ENCODE measurements at places on chromosomes 3 and 15. TPM values are rescaled to one million over a fixed set of nuclear protein-coding genes. Genes with fewer than 3 reads are reported as not detected.

- DNase-seq = peak; percentile 33
- H3K36me3 ChIP-seq = peaks cover 9% of the 10 kb centered on the region
- H3K4me3 ChIP-seq = peak overlapping the region; percentile 15
- H3K27ac ChIP-seq = peak overlapping the region; percentile 72
These were observed 75.4 kb downstream of the XXYLT1 start for GRCh38 chr3:195195321-195196209.

DNA sequence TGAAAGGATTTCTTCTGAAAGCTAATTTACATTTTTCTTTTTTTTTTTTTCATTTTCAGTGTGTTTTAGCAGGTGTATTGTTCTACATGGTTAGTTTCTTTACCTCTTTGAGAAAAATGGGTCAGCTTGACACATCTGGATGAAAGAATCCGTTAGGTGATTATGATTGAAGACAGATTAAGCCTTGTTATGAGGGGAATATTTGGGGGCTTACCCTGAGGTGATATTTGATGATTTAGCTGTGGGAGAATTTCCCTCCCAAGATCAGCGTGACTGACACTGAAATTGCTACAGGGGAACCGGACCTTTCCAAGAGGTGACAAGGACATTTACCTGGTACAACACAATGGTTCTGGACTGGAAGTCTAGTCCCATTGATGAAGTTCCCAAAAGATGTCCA is 147.5 kb downstream of the NFKBIZ start:
- no peak for DNase-seq
- H3K27ac ChIP-seq = no peak overlapping the region

- H3K27ac ChIP-seq = peak within 1 kb of the TSS; percentile 96
- H3K27me3 ChIP-seq = peaks cover 13% of the 10 kb centered on the region
- H3K4me3 ChIP-seq = peak within 1 kb of the TSS; percentile 91
- peak; percentile 73 for DNase-seq
These were observed at the start of gene MAP3K13 for GRCh38 chr3:185362850-185363661. MAP3K13 (plus strand) TSS chr3:185363136; CDS start chr3:185428582, 65,446 bp downstream.

Gene POTEB3
- not detected for total RNA-seq

Gene WDR53
- total RNA-seq = 7.8 TPM

Gene TMEM158
- 7.8 TPM for total RNA-seq

GRCh38 chr3:64685331-64685799 is 2.4 kb downstream of the ADAMTS9 start:
- peaks cover 16% of the 10 kb centered on the region for H3K27me3 ChIP-seq
- DNase-seq = no peak
- no peaks in the 10 kb centered on the region for H3K36me3 ChIP-seq
- no peak overlapping the region for H3K27ac ChIP-seq
- peak overlapping the region; percentile 94 for H3K4me3 ChIP-seq
- peaks cover 11% of the 10 kb centered on the region for H3K4me1 ChIP-seq

DNA sequence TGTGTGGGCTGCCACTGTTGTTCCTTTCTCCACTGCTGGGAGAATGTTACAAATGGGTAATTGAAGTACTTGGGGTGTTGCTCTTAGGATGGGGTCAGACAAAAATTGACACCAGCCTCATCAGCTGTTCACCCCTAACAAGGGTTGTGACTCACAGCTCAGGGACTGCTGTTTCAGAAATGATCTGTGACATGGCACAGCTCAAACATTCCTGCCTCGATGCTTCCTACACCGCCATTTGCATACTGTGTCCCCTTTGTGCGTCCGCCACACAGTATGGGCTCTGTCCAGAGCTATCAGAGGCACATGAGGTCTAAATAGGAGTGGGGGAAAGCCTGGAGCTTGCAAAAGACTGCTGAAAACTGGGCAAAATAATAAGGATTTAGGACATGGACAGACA is 43.9 kb downstream of the CCNL1 start:
- no peak for DNase-seq
- no peaks in the 10 kb centered on the region for H3K27me3 ChIP-seq
- H3K4me1 ChIP-seq = no peaks in the 10 kb centered on the region
- H3K36me3 ChIP-seq = no peaks in the 10 kb centered on the region
- H3K27ac ChIP-seq = no peak overlapping the region
- H3K4me3 ChIP-seq = no peak overlapping the region

DNA sequence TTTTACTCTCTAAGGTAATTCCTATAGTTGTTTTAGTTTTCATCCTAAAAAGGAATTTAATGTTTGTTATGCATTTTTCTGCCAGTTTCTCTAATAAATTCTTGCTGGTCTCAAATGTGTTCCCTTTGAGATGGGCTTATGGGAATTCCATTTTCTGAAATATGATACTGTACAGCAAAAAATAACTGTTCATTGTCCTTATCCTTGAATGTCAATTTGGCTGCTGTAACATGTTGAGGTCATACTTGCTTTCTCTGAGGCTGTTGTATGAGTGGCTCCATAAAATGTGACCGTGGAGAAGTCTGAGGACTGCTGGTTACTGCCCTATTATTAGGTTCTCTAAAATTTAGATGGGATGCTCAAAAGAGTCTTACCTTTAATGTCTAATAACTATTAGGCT is 266.5 kb downstream of the ADAMTS17 start:
- H3K27ac ChIP-seq = no peak overlapping the region
- H3K4me3 ChIP-seq = no peak overlapping the region
- no peaks in the 10 kb centered on the region for H3K27me3 ChIP-seq
- H3K4me1 ChIP-seq = no peaks in the 10 kb centered on the region
- DNase-seq = no peak
- no peaks in the 10 kb centered on the region for H3K36me3 ChIP-seq

Gene NME9
- total RNA-seq = 0.47 TPM

Gene ACP3
- not detected for total RNA-seq

DNA sequence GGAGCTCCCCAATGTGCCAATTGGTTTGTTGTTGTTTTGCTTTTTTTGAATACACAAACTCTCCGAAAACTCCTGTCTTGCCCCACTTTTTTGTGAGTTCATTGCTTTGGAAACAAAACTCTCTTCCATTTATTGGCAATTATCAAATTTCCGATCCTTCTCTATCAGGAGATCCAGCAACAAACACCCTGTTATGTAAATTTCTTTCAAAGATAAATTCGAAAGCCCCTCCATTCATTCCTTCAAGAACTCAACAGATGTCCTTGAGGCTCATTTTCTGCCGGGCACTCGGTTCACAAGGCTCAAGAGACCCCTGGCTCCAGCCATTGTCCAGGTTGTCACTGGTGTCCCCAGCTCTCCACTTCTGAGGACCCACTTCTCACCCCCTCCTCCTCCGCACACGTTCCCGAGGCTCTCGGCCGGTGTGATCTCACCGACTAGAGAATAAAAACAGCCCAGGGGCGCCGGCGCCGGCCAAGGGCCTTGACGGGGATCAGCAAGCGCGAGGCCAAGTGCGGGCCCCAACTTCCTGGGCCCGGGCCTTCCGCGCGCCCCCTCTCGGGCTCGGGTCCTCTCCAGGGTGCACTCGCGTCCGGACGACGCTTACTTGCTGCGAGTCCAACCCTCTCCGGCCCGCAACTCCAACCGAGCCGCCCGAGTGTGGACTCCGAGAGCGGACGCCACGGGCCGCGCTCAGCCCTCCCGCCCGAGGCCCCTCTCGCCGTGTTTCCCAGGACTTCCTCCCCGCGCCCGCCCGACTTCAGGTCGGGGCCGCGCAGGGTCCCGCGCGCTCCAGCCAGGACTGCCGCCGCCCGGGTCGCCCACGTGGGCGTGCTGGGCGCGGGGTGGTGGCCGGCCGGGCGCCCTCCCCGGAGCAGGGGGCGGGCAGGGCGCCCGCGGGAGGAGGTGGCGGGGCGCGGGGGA is 533 bp upstream of the SMAD3 start:
- peak overlapping the region; percentile 0 for H3K27ac ChIP-seq
- H3K36me3 ChIP-seq = peaks cover 8% of the 10 kb centered on the region
- peaks cover 29% of the 10 kb centered on the region for H3K27me3 ChIP-seq
- DNase-seq = peak; percentile 51
